Activated T-cell treated with anti-CD3 and anti-CD28 coated beads for 4 hours (primary cell): ENCODE measurements at places on chromosomes 3 and 15.
A peak's percentile ranks its signal among the peaks of the same experiment; 100 is the strongest.

- DNase-seq, result no peak
Measured at GRCh38 chr3:126051741-126052140, 32.2 kb downstream of the SLC41A3 start.

- no peak for DNase-seq
Measured at GRCh38 chr15:93235269-93235668, 146.3 kb upstream of the RGMA start.

GRCh38 chr3:176032043-176032442 is 1165.2 kb downstream of the TBL1XR1 start:
- DNase-seq, result no peak

DNA sequence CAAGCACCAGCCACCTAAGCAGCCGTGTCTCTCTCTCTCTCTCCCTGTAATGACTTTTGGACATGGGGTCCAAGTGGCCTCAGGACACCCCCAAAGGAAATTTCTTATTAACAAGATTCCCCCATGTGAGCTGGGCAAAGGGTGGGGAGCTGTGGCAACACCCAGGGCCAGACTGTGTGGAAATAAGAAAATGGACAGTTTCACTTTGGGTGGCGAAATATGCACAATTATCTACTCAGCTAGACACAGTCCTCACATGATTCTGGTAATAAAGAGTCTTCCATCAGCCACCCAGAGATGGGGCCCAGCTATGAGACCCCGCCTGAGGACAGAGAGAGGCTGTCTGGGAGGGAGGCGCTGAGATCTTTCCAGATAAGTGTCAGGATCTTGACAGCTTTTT is 96.8 kb upstream of the TPM1 start:
- DNase-seq, result no peak

- DNase-seq, result no peak
Measured at GRCh38 chr15:44058126-44058525, 136.9 kb downstream of the FRMD5 start.

GRCh38 chr3:13066236-13066635 is 7.0 kb downstream of the IQSEC1 start:
- no peak for DNase-seq

DNA sequence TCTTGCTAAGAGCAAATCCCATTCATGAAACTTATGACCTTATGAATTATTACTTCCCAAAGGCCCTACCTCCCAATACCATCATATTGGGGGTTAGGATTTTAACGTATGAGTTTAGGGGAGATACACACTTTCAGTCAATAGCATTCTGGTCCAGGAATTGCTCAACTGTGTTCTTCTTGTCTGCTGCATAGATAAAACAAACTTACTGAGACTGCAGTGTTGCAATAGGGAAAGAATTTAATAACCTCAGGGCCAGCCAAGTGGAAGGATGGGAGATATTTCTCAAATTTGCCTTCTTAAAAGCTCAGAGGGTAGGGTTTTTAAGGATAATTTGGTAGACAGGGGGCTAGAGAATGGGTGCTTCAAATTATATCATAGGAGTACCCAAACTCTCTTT is 625.8 kb downstream of the OTOL1 start:
- no peak for DNase-seq

DNA sequence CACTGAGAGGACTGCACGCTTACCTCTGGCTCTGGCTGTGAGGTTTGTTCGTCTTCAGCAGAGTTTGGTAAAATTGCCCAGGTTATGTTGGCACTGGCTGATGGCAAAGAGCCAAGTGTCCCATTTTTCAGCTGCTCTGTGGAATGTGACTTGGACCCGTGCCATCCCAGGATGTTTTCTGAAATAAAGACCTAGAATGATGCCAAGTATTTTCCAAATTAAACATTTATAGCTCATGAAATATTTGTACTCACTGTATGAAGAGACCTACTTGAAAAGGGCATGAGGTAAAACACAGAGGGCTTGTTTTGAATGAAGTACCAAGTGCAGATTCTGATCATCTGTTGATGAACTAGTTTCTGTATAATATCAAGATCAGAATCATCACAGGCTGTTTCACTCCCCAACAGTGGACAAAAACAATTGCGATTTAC is 200.5 kb downstream of the STT3B start:
- no peak for DNase-seq

- DNase-seq, result no peak
Measured at GRCh38 chr3:30770387-30770786, 124.1 kb downstream of the GADL1 start.

DNA sequence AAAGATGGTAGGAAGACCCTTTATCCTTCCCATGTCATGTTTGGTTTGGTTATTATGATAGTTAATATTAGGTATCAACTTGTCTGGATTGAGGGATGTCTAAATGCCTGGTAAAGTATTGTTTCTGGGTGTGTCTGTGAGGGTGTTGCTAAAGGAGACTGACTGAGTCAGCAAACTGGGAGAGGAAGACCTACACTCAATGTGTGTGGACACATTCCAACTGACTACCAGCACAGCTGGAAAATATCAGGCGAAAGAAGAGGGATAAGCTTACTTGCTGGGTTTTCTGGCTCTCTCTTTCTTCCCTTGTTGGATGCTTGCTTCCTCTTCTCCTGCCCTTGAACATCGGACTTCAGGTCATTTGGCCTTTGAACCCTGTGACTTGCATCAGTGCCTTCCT is 1227.6 kb upstream of the EPHA6 start:
- DNase-seq, result no peak

DNA sequence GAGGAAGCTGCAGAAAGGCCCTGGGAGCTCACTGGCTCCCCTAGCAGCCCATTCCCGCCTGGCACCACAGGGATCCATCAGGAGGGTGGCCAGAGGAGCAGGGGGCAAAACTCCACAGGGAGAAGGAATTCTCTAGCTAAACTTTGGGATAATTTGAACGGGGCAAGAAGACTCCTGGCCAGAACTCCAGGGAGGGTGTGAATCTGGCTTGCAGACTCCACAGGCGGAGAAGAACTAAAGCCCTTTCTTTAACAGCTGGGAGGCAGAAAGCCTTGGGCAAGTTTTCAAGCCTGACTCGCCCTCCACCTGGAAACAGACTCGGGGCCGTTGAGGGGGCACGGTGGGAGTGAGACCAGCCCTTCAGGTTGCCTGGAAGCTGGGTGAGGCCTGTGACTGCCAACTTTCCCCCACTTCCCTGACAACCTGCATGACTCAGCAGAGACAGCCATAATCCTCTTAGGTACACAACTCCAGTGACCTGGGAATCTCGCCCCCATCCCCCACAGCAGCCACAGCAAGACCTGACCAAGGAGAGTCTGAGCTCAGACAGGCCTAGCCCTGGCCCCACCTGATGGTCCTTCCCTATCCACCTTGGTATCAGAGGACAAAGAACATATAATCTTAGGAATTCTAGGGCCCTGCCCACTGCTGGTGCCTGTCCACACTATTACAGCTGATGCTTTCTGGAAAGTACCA is 28.6 kb downstream of the SLC27A2 start:
- no peak for DNase-seq

DNA sequence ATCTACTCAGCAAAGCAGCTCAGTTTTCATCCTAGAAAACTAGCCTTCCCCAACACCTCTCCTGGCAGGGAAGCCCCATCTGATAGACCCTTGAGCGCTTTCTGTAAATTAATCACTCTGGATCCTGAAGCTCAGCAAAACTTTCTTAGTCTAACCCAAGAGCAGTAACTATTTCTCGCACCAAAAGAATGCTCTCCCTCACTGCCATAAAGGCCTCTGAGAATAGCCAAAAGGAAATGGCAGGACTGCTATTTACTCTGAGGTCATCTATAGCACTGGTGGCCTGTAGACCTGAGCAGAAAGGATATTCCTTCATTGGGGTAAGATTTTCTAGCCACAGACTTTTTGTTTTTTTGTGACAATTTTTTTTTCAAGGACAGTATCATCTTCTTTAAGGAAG is 345.8 kb upstream of the ADAMTS9 start:
- no peak for DNase-seq

- no peak for DNase-seq
Measured at GRCh38 chr3:10459954-10460754, 45.2 kb downstream of the ATP2B2 start.

DNA sequence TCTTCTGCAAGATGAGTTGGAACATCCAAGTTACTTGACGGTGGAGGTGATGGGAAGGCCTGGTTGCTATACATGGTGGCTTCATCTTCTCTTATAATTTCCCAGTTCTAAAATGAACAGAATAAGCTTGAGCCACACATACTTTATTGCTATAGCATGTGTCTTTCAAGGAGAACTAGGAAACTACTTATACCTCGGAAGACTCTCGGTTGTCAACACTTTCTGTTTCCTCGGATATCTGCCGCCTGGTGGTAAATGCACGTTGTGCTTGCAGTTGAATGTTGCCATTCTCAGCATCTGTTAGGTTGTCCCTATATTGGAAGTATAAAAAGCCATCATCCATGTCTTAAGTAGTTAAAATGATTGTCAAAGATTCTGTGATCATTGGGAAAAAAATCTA is 117.5 kb upstream of the PRTG start:
- DNase-seq, result no peak

GRCh38 chr15:75809986-75810750 is 33.1 kb upstream of the UBE2Q2 start:
- DNase-seq, result no peak

- DNase-seq, result no peak
Measured at GRCh38 chr15:37208146-37209040, 108.0 kb upstream of the MEIS2 start.

DNA sequence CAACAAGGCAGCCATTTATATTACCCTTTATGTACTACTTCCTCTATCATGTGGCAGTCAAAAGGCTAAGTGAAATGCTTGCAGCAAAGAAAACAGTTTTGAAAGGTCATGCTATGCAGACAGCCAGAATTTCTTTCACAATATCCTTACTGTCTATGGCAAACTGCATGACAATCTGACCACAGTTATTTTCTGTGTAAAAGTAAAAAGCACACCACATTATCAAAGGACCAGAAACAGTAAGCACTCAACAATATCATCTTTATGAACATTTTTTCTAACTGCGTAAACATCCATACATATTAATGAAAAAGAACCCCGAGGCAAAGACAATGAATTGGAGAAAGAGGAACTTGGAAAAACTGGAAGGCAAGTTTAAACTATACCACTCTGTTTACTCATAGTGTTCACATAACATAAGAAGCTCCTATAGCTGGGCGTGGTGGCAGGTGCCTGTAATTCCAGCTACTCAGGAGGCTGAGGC is 47.9 kb downstream of the PIK3CB start:
- no peak for DNase-seq

- DNase-seq, result no peak
Measured at GRCh38 chr3:182325213-182325950, 467.9 kb upstream of the ATP11B start.

DNA sequence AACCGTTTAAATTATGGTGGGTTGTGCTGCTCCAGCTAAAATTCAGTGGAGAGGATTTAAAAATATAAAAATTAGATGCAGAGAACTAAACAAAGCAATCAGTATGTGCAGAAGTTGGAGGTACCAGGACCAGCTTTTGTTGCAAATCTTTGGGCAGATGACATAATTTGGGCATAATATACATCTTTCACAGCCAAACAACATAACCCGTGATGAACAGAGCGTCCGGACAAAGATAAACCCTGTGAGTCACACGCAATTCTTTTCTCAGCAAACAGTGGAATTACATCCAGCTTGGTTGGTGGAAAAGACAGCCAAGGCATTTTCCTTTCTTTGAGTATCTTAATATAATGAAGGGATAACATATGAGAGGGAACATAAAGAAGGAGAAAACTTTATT is 419.4 kb upstream of the ADAMTS9 start:
- DNase-seq, result no peak

DNA sequence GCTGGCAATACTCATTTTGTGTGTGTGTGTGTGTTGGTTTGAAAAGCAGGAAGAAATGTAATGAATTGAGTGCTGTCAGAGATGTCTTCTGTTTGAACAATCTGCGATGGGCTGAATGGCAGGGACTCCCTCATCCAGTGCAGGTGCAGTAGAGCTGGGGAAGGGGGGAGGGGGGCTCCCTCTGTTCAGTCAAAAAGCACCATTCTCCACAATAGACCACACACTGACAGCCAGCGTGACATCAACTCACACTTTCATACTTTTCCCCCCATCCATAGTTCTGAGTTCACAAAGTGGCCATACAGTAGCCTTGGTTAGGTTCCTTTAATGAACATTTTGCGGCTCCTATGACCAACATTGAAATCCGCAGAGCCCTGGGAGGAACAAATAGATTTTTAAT is 10.4 kb downstream of the SOX2 start:
- DNase-seq, result no peak

- DNase-seq, result no peak
Measured at GRCh38 chr15:95742836-95743235, 587.7 kb upstream of the NR2F2 start.

GRCh38 chr15:70545526-70545925 is 217.8 kb downstream of the UACA start:
- DNase-seq, result no peak

- DNase-seq, result no peak
Measured at GRCh38 chr3:173799060-173799816, 401.7 kb downstream of the NLGN1 start.

DNA sequence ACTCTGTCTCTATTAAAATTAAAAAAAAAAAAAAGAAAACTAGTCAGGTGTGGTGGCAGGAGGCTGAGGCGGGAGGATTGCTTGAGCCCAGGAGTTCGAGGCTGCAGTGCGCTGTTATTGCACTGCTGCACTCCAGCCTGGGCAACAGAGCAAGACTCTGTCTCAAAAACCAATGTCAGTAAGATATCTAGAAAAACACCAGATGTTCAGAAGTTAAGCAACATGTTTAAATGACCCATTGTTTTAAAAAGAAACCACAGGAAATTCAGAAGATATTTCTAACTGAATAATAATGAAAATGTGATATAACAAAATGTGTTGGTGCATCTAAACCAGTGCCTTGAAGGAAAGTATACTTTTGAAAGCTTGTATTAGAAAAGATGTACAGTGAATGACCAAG is 203.4 kb upstream of the CGNL1 start:
- DNase-seq, result no peak

GRCh38 chr3:130737622-130738021 is 9.0 kb downstream of the PIK3R4 start:
- DNase-seq, result no peak

- DNase-seq, result no peak
Measured at GRCh38 chr3:129777806-129778205, 115.7 kb downstream of the TMCC1 start.

- no peak for DNase-seq
Measured at GRCh38 chr3:42827654-42828053, 18.4 kb downstream of the ACKR2 start.

GRCh38 chr3:149013726-149014125 is 22.4 kb downstream of the GYG1 start:
- DNase-seq, result no peak

GRCh38 chr3:46276497-46277099 is 34.3 kb downstream of the CCR3 start:
- peak; percentile 66 for DNase-seq
